ENCODE measurements at places on chromosomes 1 and 21. TPM values are rescaled to one million over a fixed set of nuclear protein-coding genes. Genes with fewer than 3 reads are reported as not detected.

DNA sequence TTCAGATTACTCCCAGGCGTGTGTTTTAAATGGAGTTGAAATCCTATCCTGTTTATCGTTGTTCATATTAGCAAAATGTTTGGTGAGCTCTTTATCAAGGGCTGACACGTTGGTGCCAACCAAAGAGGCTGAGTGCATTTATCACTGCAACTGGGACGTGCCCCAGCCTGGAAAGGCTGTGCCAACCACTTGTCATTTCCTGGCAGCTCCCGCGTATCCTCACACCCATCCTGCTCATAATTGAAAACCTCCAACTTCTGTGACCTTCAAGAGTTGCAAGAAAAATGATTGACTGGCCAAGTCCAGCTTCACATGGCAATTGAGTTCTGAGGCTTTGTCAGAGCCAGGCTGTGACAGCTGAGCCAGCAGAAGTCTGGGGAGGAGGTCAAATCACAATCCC, 43.7 kb upstream of the KCNA3 start:
- no peak for DNase-seq

The FAM43B gene
- total RNA-seq: not detected

DNA sequence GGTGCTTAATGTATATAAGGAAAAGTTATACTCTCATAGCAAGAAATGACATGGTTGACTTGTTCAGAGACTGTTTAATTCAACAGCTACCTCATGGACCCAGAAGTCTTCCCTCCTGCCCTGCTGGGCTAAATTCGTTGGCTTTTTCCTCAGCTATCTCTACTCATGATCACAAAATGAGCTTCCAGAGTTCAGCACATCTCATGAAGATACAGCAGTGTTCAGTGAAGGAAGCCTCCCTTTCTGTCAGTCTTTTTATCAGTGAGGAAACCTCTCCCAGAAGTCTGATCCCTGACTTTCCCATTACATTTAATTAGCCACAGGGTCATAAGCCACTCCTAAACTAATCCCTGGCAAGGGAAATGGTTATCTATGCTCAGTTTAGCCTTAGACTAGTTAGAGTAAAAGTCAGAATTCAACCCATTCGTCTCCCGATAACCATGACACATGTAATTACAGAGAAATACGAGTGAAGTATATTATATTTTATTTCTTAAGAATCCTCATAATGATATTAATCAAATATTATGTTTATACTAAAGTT, 97.5 kb downstream of the DENND1B start:
- DNase-seq: no peak

The IFI16 gene
- 45.0 TPM for total RNA-seq

DNA sequence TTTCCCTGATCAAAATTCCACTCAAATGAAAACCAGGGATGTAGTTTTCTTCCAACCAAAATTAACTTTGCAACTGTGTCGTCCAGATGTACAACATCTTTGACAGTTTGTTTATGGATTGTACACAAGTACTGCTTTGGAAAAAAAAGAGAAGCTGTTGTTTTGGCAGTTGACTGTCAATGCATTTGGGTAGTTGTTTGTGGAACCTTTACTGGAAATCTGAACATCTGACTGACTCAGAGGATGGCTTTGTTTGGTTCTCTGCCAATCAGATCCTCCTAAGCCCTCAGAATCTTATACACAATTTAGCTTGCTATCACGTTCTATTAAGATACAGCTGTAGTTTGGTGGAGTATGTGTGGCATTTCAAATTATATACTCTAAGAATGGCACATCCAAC, 195.0 kb downstream of the KCNK2 start:
- DNase-seq: peak; percentile 10

The CELA2B gene
- total RNA-seq: 0.41 TPM

DNA sequence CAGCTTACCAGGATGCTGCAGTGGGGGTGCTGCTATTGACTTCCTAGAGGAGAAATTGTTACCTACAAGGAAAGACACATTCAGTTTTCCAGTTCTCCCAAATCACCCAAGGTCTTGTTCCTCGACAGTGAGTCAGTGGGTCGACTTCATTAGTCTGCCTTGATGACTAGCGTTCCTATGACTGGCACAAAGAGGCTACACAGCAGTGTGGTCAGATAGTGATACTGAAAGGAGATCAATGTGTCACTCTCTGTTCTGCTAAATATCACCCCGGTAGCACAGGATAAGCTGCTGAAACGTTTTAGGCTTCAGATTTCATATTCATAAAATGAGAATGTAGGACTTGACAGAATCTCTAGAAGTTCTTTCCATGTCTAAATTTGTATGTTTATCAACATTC, 357.4 kb downstream of the LMX1A start:
- DNase-seq: no peak

DNA sequence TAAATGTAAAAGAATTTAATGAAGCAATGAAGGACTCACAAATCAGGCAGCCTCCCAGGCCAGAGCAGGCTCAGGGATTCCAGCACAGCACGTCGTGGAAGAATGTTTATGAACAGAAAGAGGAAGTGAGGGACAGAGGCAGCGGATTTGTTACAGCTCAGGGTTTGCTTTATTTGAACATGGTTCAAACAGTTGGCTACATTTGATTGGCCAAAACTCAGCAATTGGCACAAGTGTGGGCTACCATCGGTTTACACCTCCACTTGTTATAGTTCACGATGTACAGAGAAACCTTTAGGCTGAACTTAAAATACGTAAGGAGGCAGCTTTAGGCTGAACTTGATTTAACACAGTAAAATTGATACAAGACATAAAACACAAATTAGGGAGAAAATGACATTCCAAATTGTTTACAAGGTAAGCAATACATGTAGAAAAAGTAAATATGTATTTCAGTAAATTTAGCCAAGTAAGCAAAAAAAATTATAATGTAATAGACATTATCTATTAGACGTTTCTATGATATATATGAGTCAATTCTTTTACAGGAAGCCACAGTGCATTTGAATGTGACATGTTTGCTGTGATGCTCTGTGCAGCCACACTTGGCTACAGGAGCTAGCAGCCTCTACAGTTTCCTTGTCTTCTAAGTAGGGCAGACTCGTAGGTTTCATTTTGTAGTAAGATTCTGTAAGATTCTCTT, 126.5 kb downstream of the ADSS2 start:
- DNase-seq: no peak

DNA sequence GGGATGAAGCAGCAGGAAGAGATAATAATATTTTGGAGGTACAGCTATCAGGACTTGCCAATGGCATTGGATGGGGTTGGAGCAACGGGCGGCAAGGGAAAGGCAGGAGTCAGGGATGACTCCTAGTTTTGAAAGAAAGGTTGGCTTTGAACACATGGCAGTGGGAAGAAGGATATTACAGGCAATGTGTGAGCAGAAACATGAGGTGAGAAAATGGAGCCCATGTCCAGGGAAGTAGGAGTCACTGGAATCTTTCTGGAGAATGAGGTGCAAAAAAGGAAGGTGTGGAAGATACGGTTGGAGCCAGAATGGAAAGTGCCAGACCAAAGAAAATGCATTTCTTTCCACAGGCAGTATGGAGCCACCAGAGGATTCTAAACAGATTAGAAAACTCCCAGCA, 288.5 kb upstream of the KAZN start:
- no peak for DNase-seq

- peak; percentile 94 for DNase-seq
Observed at GRCh38 chr1:35192056-35192852, 691 bp downstream of the SFPQ start.

GRCh38 chr1:171345536-171345935, 31.6 kb downstream of the FMO4 start:
- peak; percentile 19 for DNase-seq

The LIN9 gene
- 9.1 TPM for total RNA-seq

The NDUFV3 gene
- total RNA-seq: 57.1 TPM

DNA sequence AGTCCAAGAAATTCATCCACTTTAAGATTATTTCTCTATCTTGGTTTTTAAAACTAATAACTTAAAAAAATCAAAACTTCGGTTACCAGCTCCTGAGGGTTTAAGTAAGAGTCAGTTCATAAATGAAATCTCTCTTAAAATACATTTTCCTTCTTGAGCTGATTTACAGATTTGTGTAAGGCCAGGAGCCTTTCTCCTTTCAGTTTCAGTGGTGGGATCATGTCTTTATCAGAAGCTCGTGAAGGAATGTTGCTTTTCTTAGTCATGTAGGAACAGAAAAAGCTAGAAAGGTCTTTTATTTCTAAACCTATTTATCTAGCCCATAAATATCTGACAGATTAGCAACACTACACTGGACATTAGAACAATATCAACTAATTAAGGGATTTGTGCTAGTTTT, 390.2 kb downstream of the GPATCH2 start:
- DNase-seq: no peak

DNA sequence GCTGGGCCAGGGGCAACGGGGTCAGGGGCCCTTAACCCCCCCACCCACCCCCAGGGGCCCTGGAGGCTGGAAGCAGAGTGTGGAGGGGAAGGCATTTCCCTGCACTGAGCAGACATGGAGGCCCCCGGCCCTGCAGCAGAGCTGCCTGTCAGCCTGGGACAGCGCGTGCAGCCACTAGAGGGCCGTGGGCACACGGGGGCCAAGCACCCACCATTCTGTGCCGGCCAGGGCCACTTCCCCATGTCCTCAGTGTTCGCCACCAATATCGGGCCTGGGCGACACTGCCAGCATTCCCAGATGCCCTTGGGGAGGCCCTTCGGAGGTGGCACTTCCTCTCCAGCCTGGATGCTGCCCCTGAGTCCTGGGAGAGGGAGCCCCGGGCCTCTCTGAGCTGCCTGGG, 23.2 kb upstream of the ARHGEF16 start:
- no peak for DNase-seq

The SLC26A9 gene
- 0.10 TPM for total RNA-seq

The FCRL6 gene
- total RNA-seq: not detected

The TDRD5 gene
- 0.82 TPM for total RNA-seq

DNA sequence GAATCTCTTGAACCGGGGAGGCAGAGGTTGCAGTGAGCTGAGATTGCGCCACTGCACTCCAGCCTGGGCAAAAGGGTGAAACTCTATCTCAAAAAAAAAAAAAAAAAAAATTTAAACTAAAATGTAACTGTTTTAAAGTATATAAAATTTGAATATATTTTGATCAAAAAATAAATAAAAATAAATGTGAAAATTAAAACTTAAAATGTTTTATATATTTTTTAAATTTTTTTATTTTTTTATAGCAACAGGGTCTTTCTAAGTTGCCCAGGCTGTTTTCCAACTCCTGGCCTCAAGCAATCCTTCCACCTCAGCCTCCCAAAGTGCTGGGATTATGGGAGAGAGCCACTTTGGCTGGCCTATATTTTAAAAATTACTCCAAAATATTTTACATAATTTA, 15.2 kb upstream of the FAM76A start:
- DNase-seq: no peak

The ITLN2 gene
- total RNA-seq: not detected

- peak; percentile 40 for DNase-seq
Observed at GRCh38 chr1:151540982-151541377, 871 bp downstream of the TUFT1 start.

DNA sequence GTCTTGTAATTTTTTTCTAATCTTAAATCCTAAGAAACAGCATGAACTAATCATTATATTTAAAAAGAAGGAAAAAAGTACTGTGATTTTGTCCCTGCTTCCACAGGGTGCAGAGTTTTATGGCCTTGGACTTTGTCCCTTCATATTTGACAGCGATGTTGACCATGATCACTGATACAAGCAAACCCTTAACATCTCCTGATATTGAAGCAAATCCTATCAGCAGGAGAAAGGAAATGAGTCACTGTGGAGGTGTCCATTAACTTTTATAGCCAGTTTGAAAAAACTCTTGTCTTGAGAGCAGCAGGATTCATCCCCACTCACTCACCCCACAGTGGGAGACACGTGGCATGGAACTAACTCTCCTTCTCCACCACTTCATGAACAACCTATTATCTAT, 5.1 kb upstream of the REG4 start:
- no peak for DNase-seq

GRCh38 chr1:18529714-18530113, 49.0 kb downstream of the KLHDC7A start:
- DNase-seq: no peak

The LCE3D gene
- total RNA-seq: not detected

GRCh38 chr1:118136187-118136941, 48.7 kb downstream of the SPAG17 start:
- no peak for DNase-seq
